ENCODE measurements at places on chromosomes 1 and 21.

GRCh38 chr1:80375109-80375508 is 1368.6 kb upstream of the ADGRL4 start:
- DNase-seq = no peak

- DNase-seq = no peak
These were observed 20.3 kb downstream of the RXRG start for GRCh38 chr1:165424454-165425216.

- DNase-seq = no peak
These were observed 331.9 kb downstream of the DISC1 start for GRCh38 chr1:231958448-231958847.

DNA sequence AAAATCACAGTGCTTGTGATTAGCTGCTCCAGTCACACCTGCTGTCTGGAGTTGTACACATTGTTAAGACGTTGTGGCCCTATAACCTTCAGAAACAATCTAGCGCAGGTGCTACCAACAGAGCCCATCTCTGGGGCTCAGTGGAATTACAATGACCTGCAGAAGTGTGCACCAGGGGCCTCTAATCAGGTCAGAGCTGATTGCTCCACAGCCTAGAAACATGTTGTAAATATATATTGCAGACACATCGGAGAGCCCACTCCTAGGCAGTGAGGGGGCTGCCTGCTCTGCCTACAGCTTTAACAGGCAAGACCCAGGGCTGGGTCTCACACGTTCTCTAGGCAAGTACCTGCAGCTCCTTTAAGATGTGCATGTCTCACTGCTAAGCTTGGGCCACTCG is 302.0 kb downstream of the SIPA1L2 start:
- DNase-seq = no peak

DNA sequence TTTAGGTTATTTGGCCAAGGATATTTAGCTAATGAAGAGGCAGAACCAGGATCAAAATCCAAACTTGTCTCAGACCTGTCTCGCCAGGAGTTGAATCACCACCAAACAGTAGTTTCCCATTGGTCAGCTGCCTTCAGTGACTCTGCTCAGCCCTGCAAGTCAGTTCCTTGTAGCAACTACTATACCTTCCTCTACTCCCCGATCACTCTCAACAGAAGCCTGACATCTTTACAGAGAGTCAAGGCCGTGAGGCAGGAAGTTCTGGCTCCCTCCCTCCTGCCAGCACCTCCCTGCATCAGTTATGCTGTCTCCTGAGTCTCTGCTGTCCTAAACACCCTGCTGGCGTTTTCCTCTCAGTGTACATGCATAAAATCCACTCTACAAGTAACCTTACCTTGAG is 13.2 kb downstream of the PSMD4 start:
- DNase-seq = no peak

DNA sequence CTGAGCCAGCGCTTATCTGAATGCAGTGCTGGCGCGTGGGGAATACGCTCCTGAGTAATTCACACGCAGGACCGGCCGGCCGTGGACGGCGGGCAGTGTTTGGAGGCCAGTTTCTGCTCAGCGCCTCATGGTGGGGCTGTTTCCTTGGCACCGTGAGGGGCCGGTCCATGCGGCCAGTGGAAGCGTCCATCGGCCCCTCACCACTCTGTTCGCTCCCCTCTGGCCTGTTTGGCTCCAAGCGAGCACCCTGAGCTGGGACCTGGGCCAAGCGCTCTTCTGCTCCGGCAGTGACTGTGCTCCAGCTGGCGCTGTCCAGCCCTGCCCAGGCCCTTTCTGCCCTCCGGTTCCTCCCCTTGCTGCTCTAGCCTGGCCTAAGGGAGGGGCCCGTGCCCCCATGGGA is 16.3 kb upstream of the PLCH2 start:
- peak; percentile 50 for DNase-seq

GRCh38 chr1:207848234-207848633 is 62.7 kb downstream of the CD34 start:
- DNase-seq = no peak

DNA sequence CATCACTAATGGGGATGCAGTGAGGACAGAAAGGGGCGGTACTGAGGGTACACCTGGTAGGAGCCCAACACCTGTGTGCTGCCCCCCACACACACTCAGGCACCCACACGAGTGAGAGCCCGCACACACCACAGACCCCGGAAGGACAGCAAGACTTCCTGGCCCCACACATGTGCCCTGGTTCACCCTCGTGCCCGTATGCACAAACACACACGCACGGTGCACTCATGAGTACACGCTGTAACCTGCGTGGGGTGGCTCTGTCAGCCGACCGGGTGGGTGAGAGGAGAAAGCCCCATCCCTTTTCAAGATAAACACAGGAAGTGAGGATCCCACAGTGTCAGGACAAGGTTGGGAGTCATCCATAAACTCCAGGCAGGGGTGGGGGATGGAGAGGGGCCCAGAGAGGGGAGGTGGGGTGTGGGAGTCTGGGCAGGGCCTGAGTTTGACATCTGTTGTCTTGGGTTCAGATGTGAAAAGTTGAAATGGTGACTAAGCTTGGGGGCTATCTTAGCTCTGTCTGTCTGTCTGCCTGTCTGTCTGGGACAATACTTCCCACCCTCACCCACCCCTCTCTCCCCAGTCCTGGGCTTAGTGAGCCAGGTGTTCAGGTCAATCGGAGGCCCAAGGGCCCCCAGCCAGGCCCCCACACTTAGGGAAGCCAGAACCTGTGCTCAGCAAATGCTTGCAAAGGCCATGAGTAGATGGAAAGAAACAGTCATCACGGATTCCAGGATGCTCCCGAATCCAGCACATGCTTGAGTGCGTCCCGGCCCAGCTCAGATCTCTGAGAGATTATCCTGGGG is 119.8 kb upstream of the ZBTB40 start:
- no peak for DNase-seq

DNA sequence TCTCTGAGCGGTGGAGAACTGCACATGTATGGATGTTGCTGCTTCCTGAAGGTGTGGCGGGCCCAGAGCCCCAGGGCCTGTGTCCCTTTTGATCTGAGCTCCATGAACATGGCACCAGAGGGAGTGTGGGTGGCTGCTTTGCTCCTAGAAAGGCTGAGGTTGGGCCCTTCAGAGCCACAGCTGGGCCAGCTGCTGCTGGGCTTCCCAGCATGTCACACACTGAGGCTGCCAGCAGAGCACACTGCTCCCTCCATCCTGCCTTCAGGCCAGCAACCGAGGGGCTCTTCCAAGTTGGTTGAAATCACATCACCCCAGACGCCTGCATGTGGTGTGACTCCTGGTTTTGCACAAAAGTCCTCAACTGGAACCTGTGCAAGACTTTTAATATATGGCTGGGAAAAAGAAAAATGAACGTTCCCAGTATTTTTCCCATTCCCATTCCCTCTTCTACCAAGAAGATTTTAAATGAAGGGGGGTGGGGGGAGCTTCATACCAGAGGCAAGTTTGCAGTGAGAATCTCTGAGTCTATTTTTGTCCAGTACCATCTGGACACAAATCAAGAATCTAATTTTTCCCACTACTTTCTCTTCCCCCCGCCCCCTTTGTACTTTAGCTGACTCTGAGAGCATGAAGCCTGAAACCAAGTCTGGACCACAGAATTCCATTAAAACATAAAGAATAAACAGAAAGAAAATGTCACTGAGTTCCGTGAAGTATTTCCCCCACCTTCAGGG is 26.2 kb upstream of the NGF start:
- no peak for DNase-seq

DNA sequence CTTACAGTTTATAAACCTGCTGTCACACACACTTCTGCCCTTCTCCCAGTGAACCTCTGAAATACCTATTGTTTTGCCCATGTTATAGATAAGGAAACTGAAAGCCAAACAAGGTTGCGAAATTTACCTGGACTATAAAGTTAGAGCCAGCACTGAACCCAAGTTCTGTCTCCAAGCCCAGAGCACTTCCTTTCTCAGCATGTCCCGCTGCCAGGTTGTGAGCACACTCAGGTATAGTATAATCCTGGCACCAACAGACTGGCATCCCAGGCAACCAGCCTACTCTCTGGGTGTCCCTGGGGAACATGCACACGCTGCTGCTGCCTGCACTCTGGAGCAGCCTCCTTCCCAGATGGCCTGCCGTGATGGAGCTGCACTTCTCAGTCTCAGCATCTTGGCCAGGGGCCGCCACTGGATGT is 45.1 kb downstream of the PGBD5 start:
- peak; percentile 70 for DNase-seq

GRCh38 chr1:151128800-151129199 is 17.6 kb downstream of the SEMA6C start:
- no peak for DNase-seq

- no peak for DNase-seq
These were observed 155.0 kb upstream of the EDN2 start for GRCh38 chr1:41639332-41639936.

GRCh38 chr1:237115035-237115434 is 73.1 kb downstream of the RYR2 start:
- DNase-seq = peak; percentile 50

- no peak for DNase-seq
These were observed 40.1 kb downstream of the SLC2A7 start for GRCh38 chr1:8985915-8986813.

- no peak for DNase-seq
These were observed 22.8 kb upstream of the RNU1-4 start for GRCh38 chr1:16717336-16718098.

DNA sequence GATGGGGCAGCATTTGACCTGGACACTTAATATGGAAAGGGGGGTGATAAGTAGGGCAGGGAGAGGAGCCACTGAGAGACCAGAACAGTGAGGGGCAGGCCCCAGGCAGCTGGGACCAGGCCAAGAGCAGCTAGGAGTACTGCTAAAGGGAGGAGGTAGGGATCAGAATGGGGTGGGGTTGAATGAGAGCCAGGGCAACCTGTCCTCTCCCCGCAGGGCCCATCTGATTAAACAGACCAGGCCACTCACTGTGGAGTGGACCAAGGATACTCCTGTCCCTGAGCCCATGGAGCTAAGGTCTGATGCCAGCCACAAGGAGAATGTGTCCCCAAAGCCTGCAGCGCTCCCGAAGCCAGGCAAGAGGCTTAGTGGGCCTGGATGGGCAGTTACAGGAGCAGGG is 2.1 kb downstream of the C1orf167 start:
- no peak for DNase-seq

DNA sequence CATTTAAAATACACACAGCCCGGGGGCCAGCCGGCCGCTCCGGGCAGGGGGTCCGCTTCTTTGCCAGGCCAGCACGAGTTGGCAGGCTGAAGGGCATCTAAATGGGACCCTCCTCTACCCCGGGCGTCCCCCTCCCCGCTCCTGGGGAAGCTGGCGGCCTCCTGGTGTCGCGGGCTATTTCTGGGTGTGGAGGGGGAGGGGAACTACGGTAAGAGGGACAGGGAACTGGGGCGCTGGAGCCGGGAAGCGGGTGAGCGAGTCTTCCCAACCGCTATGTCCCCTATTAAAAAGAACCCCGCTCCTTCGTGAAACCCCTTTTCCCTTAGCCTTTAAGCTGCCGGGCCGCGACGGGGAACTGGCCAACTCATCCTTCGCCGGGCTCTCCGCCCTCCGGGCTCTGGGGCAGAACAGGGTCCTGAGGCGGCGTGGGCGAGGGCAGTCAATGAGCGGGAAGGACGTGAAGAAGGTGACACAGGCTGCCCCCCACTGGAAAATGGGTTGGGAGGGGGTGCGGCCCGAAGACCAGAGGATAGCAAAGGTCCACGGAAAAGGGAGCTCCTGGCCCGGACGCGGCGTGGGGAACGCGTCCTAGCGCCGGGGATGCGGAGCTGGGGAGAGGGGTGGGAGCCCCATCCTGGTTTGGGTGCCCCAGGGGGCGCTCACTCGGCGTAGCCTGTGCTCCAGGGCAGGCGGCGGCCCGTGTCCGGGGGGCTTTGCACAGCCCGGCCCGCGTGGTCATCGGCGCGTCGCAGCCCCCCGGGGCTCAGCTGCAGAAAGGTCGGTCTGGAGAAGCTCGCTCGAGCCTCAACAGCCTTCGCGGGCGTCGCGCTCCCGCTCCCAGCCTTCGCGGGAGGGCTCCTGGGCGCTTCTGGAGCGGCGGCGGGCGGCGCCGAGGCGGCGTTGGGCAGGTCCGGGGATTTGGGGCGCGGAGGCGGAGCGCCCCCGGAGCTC is 544 bp downstream of the PPM1J start:
- DNase-seq = no peak

- DNase-seq = no peak
These were observed 115.5 kb upstream of the IRF2BP2 start for GRCh38 chr1:234725177-234726132.

- no peak for DNase-seq
These were observed 106.2 kb upstream of the ADAR start for GRCh38 chr1:154714052-154714623.

DNA sequence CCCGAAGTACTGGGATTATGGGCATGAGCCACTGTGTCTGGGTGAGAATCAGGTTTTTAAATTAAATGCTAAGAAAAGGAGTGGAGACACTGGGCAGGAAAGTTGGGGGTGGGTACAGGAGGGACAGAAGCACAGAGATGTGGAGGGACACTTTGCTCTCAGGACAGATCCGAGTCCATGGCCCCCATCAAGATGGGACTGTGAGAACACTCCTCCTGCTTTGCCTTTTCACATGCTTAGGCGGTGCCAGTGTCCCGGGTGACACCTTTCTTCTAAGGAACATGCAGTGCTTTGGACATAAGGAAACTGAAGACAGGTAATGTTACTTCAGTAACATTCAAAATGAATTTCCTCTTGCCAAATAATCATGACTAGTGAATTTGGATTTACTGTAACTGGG is 16.7 kb downstream of the SLC25A33 start:
- no peak for DNase-seq

GRCh38 chr1:60848583-60849188 is 233.7 kb upstream of the NFIA start:
- DNase-seq = no peak

- no peak for DNase-seq
These were observed 66.4 kb downstream of the DHRS3 start for GRCh38 chr1:12551584-12551983.

DNA sequence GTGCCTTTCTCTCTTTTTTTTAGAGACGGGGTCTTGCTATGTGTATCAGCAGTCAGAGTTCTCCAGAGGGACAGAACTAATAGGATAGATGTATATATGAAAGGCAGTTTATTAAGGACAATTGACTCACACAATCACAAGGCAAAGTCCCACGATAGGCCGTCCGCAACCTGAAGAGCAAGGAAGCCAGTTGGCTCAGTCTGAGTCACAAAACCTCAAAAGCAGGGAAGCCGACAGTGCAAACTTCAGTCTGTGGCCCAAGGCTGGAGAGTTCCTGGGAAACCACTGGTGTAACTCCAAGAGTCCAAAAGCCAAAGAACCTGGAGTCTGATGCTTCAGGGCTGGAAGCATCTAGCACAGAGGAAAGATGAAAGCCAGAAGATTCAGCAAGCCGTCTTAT is 16.3 kb upstream of the H3-3A start:
- DNase-seq = no peak

DNA sequence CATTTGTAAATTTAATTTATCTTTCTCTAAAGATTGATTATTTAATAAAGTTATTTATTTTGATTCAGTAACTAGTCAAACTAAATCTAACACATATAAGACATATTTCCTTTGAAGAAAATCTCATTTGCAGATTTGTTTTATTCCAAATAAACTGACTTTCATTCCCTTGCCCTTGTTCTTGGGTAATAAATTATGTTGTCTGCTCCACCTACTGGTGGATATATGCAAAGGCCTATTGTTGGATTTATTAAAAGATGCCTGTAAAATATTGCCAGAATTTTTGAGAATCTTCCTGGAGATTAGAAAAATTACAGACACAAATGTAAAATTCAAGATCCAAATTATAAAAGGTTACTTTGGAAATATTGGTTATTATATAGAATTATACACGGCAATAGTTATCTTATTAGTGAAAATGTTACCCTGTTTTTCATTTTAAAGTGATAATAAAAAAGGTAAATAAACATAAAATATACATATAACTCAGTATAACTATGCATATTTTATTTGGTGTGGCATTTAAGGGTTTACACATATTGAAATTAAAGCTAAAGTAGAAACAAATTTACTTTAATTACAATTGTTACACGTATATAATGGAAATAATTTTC is 116.1 kb downstream of the SPATA17 start:
- no peak for DNase-seq

GRCh38 chr21:28927130-28927529 is 65.5 kb downstream of the LTN1 start:
- no peak for DNase-seq

Data from BE2C (cell line).